Inflammatory macrophage (primary cell): ENCODE measurements at places on chromosomes 6 and 20.

- DNase-seq, result no peak
These were observed 168.6 kb downstream of the CD83 start for GRCh38 chr6:14286144-14286543.

- no peak for DNase-seq
These were observed 261.7 kb downstream of the SAMD5 start for GRCh38 chr6:147770221-147770620.

GRCh38 chr6:160128879-160129516 is 7.4 kb downstream of the SLC22A1 start:
- no peak for DNase-seq

DNA sequence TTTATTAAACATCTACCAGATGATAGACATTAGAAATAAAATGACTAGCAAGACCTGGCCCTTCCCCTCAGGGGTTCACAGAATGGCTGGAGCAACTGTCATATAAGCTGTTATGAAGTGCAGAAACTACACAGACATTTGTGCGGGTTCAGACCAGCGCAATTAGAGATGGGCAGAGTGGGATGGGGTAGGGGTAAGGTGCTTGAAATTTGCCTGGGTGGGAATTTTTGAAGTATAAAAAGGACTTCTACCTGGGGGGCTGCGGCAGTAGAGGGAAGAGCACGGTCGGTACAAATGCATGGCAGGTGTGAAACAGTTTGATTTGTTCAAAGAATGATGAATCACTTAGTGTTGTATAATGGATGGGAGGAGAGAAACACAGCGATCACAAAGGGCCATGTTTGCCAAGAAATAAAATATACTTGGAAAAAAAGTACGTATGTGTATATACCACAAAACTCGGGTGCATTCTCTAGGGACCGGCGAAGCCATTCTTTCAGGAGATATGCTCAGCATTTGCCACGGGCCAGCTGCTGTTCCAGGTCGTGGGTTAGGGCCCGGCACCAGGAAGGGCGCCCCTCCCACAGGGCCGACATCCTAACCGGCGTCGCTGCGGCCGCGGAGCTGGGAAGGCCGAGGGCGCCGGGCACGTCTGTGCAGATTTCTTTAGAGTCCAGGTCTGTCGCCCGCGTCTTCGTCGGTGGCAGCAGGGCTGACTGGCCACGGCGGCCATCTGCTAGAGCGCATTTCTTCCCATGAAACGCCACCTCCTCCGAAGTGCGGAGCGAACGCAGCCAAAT is 809 bp upstream of the NOL7 start:
- DNase-seq, result peak; percentile 50

DNA sequence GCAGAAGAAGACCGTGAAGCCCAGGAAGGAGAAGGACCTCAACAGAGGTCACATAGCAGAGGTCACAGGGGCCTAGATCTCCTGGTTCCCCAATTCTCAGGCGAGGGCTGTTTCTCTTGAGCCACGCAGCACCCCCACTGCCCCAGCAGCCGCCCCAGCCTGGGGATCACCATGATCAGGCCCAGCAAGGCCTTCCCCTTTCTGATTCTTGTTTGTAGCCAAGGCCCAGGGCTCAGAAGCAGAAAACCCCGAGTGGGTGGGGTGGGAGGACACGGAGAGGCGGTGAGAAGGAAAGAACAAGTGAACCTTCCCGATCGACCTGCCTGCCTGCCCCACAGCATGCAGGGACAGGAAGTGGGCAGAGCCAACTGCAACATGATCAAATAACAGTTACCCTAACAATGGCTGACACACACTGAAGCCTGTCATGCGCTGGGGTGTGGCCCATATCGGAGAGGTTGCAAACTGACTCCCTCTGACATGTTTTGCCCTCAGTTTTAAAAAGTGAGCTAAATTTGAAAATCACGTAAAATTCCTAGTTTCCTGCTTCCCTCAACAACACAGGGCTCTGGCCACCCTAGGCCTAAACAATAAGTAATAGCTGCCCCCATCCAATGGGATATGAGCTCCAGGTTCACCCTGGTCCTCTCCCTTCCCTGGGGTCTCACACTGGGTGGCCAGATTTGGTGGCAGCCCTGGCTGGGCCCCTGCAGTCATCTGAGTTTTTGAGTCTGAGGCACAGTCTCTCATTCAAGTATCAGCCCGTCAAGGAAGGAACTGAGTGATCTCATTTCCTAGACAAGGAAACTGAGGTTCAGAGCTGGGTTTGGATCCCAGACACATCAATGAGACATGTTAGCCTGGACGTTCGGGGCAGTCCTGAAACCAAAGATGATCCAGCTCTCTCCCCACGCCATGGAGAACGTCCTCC is 6.5 kb downstream of the PEDS1 start:
- DNase-seq, result peak; percentile 89

GRCh38 chr20:25399037-25399430 is 8.4 kb upstream of the ABHD12 start:
- peak; percentile 65 for DNase-seq

DNA sequence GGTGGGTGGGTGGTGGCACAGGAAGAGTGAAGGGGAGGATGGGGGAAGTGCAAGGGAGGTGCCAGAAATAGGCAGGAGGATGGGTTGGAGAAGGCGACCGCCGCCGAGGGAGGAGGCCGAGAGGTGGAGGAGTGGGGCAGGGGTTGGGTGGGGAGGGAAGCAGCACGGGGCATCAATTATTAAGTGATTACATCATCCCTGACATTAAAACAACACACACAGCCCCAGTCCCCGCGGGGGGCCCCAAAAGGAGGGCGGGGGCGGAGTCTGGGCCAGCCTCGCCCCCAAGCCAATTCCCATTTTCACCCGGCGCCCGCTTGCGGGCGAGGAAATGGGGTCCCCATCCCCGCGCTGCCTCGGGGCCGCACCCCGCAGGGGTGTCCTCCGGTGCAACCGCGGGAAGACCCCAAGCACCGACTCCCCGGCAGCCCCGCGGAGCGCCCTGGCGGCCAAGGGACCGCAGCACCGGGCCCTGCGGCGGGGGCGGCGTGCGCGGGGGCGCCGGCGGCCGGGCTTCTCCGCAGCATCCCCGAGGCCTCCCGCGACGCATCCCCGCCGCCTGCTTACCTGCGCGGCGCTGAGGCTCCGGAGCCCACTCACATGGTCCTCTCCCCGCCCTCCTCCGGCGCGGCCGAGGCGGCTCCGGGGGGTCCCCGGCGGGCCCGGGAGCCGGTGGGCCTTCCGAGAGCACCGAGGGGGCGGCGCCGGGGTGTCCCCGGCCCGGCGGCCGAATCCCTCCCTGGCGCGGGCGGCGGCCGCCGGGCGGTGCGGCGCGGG is 663 bp downstream of the FYN start:
- DNase-seq, result no peak

DNA sequence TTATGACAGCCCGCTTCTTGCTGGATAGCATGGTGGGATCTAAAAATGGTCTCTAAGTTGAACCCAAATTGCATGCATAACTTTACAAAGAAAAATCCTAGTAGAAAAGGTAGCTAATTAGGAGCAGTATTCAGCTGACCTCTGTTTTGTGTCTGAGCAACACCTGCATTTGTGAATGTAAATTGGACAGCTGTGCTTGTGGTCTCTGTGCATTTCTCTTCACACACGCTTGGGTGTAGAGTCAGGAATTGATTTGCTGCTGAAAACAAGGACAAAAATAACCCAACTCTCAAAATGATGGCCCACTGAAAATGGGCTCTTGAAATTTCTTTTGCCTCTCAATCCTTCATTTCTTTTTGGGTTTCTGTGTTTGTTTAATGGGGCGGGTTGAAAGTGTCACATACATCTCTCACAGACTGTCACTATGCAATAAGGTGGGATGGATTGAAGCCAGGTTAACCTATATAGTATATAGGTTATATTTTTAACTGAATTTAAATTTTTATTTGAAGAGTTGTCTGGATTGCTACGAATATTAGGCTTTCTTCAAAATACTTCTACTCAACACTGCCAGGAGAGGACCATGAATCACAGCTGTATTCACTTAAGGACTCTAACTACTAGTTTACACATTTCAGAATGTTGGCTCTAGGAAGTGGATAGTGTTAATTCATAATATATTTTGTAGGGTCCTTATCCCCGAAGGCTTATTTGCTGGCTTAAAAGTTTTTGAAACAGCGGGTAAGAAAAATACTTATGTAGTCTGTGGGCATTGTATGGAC is 46.5 kb downstream of the SOBP start:
- no peak for DNase-seq

GRCh38 chr20:57330998-57331397 is 1.4 kb downstream of the SPO11 start:
- peak; percentile 46 for DNase-seq

DNA sequence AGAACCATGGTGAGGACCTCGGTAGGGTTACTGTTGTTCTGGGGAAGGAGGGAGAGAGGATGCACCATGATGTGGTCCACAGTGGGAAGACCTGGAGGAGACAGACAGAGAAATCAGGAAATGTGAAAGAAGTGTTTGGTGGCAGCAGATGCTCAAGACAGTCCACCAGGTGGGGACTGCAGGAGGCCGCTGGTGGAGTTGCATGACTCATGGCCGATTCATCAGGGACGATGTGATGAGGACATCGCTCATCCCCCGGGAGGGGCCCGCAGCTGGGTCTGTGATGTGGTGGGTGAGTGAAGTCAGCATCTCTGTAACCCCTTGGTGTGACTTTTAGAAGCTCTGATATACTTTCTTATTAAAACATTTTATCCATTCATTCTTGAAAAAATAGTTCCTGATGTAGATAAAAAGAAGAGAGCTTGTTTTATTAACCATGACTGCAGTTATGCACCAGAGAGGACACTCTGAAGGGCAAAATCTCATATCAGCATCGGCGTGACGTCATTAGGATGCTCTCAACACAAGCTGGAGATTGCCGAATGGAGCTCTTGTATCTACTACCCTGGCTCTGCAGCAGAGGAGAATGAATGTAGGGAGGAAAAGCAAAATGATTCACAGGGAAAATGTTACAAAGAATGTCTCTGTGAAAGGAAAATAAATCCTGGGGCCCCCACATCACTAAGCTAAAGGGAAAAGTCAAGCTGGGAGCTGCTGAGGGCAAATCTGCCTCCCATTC is 71.2 kb downstream of the RAMACL start:
- peak; percentile 17 for DNase-seq

DNA sequence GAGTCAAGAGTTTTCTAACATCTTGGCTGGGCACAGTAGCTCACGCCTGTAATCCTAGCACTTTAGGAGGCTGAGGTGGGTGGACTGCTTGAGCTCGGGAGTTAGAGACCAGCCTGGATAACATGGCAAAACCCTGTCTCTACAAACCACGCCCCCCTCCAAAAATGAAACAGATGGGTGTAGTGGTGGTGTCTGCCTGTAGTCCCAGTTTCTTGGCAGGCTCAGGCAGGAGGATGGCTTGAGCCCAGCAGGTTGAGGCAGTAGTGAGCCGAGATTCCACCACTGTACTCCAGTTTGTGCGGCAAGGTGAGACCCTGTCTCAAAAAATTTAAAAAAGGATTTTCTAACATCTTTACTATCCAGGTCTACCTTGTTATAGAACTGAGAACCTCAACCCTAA is 22.0 kb downstream of the FAM8A1 start:
- no peak for DNase-seq

DNA sequence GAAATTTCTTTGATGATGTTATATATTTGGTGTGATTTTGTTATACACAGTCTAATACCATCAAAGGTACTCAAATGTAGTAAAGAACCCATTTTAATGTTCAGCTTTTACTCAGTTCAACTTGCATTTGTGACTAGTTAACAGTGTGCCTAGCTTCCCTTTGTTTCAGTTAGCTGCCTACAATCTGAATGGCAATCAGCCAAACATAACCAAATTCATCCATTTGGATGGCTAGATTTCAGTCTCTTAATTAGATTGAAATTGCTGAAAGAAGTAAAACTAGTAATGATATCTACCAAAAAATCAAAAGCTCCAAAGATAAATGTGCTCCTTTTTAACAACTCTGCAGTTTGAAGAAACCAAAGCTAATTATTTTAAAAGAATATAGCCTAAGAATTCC is 6.9 kb downstream of the EPHA7 start:
- no peak for DNase-seq

GRCh38 chr6:163494279-163494727 is 79.8 kb downstream of the QKI start:
- DNase-seq, result no peak

DNA sequence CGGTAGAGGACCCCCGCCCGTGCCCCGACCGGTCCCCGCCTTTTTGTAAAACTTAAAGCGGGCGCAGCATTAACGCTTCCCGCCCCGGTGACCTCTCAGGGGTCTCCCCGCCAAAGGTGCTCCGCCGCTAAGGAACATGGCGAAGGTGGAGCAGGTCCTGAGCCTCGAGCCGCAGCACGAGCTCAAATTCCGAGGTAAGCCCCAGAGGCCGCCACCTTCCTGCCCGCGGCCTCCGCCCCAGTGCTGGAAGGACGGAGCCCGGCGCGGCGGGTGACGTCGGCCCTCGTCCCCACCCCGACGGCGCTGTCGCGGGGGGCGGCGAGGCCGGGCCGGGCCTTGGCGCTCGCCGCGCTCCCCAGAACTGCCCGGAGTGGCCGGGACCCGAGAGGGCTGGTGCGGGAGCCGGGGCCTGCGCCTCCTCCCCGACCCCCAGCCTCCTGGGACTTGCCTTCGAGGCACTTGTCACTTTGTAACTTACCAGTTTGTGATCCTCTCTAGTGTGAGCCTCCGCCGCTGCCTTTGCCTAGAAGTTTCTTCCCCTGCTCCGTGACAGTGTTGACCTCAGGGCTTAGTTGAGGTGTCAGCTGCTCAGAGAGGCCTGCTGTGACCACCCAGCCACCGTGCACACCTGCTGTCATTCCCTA is 417 bp downstream of the VAPB start:
- DNase-seq, result peak; percentile 61

- DNase-seq, result no peak
These were observed 214.5 kb upstream of the CITED2 start for GRCh38 chr6:139588734-139589593.

- DNase-seq, result no peak
These were observed 84.6 kb downstream of the PDE7B start for GRCh38 chr6:135935941-135936601.

DNA sequence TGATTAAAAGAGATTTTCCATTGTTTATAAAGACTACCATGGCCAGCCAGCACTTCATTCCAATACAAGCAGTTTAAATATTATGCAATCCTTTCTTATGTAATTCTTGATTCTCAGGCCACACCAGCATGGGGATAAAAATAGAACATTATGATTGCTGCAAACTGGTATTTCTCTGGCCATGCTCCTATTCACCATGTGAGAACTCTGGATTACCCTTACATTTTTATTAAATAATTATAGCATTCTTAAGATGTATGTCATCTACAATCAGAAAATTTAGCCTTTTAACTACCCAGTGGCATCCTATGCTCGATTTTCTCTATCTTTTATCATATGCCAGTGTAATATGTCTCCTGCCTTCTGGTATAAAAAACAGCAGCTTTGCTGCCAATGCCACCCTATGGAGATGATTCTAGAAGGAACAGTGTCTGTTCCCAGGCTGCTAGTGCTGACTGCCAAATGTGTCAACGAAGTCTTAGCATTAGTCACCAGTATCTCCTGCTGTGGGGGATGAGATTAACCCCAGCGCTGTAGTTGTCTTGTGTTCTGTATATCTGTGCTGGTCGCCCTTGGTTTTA is 501.4 kb downstream of the BCKDHB start:
- peak; percentile 45 for DNase-seq

DNA sequence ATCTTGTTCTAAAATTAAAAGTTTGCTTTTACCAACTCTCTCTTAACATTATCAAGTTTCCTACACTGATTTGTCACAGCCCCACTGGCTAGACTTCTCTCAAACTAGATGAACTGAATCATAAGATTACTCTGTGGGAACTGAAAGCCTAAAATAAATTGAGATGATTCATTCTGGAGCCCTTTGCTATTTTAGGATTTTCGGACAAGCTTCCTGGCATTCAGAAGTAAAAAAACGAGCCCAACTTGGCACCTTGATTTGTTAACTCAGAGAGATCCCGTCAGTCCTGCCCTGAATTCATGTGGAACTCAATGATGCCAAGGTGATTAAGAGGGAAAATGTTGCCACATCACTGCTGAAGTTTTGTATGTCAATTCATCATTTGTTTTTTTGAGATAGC is 122.0 kb upstream of the NRSN1 start:
- no peak for DNase-seq
